CD4-positive, alpha-beta T cell treated with Interleukin-4 for 1 hour (primary cell): ENCODE measurements at places on chromosomes 16 and 17.

DNA sequence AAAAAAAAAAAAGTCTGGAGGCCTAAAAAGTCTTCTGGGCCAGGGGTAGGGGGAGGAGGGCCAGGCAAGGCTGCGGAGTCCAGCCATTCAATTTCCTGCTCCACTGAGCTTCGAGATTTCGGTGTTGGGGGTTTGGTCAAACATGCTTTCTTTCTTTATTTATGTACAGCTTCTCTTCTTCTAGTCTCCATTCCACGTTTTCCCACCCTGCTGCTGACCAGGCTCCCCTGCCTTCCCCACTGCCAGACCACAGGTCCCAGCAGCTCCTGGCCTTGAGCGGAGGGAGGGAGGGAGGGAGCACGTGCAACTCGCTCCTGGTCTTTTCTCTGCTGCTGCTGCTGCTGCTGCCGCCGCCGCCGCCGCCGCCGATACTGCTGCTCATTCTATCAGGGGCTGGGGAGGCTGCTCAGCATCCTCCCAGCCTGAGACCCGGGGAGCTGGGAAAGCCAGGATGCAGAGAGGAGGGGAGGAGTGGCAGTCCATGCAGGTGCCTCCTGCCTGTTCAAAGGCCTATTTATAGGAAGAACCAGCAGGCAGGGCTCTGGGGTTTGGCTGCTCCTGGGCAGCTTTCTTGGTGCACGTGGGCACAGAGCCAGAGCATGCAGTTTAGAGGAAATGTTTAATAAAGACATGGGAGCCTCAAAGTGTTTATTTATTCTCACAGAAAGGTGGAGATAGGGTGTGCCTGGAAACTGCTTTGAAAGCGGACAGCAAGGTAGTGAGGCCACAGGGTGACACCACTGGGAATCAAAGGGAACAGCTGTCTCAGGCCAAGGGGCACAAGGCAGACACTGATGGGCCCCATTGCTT, 23.4 kb upstream of the ZFHX3 start:
- no peak for DNase-seq

DNA sequence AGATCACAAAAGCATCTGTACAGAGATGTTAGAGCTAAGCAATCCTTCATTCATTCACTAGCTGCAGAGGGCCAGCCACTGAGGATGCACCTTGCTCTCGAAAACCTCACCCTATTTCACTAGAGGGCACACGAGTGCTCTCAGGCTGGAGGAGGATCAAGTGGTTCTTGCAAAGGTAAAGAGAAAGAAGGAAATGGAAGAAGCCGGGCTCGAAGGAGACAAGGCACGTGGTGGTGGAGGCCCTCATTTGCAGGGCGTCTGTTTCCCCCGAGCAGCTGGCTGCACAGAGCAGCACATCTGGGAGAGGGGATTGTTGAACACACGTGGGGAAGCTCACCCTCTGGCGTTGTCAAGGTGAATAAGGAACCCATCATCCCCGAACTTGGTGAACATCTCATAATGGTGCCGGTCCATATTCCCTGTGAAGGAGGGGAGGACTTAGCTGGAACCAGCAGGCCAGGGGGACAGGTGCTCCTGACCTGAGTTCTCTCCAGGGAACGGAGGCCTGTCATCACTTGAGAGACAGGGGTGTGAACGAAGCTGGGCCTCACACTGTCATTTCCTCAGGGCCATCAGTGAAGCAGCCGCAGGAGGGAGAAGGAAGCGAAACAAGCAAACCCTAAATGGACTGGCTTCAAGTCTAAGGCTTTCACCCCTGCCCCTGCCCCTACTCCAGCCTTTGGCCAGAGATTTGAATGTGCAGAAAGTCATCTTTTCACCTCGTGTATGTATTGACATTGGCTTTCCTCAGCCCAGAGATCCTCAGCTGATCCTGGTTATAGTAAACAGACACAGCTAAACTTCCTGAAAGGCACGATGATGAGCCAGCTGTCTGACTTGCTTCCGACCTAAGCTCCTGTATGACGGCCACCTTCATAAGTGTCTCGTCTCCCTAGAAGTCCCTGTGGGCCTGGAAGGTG, 27.6 kb downstream of the PRKAR1A start:
- peak; percentile 14 for DNase-seq

DNA sequence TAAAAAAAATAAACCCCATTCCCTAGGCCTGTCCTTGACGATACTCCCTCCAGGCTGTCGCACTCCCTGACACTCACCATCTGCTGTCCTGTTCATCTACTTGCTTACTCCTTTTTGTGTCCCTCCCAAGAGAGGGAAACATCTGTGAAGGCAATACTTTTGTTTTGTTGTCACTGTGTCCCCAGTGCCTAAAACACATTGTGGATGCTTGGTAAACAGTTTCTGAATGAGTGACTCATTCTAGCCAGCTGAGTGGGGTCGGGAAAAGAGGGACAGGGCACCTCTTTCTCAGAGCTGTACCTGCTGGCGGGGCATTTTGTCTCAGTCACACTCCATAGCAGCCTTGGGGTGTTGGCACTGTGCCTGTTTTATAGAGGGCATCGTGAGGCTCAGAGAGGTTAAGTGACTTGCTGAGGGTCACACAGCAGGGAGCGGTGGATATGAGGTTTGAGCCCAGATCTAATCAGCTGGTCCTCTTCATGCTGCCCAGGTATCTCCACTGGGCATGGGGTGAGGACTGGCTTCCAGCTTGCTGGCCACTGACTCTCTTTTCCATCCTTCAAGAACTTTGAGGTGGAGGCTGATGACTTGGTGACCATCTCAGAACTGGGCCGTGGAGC, 15.6 kb downstream of the MAP2K3 start:
- DNase-seq = no peak

DNA sequence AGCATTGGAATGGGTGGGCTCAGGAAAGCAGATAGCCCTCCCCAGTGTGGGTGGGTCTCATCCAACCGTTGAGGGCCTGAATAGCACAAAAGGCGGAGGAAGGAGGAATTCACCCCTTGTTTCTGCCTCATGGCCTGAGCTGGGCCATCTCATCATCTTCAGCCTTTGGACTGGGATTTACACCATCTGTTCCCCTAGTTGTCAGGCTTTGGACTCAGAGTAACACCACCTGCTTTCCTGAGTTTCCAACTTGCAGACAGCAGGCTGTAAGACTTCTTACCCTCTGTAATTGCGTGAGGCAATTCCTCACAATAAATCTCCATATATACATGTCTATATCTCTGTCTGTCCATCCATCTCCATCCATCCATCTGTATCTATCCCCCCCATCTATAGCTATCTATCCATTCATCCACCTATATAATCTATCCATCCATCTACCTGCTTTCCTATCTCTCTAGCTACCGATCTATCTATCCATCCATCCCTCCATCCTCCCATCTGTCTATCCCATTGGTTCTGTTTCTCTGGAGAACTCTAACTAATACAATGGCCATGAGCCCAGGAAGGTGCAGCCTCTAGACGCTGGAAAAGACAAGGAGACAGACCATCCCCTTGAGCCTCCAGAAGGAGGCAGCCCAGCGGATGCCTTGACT, 21.3 kb downstream of the DNAH17 start:
- no peak for DNase-seq

DNA sequence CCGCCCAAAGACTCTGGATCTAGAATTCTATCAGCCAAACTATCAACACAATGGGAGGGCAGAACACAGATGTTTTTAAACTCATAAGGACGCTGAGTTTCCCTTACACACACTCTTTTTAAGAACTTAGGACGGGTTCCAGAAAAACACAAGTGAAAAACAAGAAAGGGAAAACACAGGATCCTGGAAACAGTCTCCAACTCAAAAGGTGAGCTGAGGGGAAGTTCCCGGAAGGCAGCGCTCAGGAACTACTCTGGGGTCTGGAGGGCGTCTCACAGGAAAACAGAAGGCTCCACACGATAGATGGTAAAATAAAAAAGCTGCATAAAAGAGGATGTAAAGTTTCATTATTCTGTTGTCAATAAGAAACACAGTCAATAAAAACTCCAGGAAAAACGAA, 80.2 kb upstream of the DOC2B start:
- DNase-seq = no peak

DNA sequence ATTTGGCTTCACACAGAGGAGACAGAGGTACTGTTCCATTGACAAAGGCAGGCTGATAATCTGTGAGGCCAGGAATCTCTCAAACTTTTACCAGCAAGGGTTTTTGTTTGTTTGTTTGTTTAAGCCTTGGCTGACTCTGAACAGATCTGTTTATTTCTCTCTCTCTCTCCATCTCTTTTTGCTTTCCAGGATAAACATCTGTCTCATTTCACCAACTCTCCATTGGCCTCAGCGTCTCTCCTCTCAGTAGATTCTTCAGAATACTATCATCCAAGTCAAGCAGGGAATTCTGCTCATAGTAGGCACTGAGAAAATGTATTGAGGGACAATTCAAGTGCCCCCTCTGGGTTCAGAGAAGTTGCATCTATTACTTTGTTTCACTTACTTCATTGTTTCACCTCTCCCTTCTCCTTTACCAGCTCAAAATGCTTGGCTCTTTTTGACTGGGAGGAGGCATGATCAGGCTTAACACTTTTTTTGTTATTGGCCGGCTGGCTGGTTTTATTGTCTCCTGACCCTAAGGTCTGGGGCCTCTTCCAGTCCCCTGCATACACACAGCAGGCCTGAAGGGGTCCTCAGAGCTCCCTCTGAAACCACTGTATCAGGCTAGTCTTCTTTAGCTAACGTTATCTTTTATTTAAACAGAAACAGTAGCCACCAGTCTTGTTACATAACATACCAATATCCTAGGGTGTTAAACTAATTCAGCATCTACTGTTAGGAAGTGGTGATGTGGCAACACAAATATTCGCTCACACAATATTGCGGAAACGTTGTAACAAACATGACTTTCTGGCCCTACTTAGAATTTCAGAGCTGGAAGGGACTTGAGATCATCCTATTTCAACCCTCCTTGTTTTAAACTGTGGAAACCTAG, 2.0 kb upstream of the YPEL2 start:
- peak; percentile 76 for DNase-seq

- no peak for DNase-seq
Measured at GRCh38 chr16:49269201-49269600, 12.4 kb downstream of the CBLN1 start.

DNA sequence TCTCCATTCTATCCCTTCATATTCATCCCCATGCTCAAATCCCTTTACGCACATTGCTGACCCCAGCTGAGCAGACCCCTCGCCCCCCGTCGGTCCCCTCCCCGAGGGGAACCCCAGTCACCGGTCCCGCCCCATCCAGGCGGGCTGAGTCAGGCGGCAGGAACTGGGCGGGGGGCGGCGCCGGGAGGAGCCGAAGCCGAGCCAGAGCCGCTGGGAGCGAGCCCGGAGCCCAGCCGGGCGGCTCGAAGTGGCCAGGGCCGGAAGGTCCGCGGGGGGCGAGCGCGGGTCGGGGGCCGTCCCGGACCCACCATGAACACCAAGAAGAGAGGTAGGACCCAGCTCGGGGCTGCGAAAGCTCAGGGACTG, 8.6 kb downstream of the RIPOR1 start:
- peak; percentile 53 for DNase-seq

DNA sequence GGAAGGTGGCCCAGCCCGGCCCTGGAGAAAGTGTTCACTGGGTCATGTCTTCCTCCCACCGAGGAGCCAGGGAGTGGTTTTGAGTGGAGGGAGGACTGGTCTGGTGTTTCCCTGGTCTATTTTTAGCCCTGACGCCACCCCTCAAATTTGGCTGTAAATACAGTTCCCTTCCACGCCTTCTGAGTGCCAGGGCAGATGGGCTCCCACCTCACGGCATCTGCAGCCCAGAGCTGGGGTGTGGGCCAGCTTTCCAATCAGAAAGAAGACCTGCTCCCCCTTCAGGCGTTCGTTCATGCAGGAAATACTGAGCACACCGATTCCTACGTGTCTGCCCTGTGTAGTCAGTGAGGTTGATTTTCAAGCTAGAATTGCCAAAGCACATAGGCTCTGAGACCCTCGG, 53.7 kb downstream of the SNX20 start:
- peak; percentile 61 for DNase-seq

DNA sequence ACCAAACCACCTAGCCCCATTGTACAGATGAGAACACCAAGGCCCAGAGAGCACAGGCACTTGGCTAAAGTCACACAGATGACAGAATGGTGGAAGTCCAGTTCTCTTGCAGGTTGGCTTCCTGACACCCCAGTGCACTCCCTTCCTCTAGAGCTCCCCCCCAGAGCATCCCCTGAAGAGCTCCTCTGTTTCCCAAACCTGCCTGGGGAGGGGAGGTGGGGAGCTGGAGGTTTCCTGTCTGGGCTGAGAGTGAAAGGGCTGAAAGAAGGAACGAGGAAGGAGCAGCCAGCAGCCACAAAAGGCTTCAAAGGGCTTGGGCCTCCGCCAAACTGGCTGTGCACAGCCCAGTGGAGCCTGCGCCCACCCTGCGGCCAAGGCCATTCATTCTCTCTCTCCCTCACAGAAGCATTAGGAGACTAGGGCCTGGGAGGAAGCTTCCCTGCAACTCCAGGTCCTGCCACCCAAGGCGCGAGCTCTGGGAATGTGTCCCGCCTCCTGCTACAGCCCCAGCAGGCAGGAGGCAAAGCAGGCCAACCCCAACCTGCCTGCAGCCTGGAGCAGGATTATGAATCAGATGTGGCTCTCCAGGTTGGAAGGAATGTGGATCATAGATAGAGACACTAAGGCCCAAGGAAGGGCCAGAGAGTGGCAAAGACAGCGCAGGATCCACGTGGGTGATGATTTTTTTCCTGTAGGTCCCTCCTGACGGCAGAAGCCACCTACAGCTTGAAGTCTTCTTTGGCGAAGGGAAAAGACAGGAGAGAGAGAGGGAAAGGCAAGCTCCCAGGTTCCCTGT, 913 bp downstream of the SLC13A5 start:
- no peak for DNase-seq

GRCh38 chr17:28746611-28747050, 2.8 kb downstream of the TRAF4 start:
- DNase-seq = no peak

GRCh38 chr17:81379523-81379942, 15.7 kb upstream of the BAHCC1 start:
- DNase-seq = no peak

GRCh38 chr17:48102798-48103715, 1.8 kb upstream of the CBX1 start:
- peak; percentile 60 for DNase-seq

- DNase-seq = no peak
Measured at GRCh38 chr17:66620528-66620927, 214.4 kb upstream of the CACNG5 start.

GRCh38 chr17:39820987-39821386, 43.1 kb downstream of the IKZF3 start:
- no peak for DNase-seq

- DNase-seq = peak; percentile 48
Measured at GRCh38 chr16:57601801-57602478, 26.5 kb upstream of the ADGRG1 start.

DNA sequence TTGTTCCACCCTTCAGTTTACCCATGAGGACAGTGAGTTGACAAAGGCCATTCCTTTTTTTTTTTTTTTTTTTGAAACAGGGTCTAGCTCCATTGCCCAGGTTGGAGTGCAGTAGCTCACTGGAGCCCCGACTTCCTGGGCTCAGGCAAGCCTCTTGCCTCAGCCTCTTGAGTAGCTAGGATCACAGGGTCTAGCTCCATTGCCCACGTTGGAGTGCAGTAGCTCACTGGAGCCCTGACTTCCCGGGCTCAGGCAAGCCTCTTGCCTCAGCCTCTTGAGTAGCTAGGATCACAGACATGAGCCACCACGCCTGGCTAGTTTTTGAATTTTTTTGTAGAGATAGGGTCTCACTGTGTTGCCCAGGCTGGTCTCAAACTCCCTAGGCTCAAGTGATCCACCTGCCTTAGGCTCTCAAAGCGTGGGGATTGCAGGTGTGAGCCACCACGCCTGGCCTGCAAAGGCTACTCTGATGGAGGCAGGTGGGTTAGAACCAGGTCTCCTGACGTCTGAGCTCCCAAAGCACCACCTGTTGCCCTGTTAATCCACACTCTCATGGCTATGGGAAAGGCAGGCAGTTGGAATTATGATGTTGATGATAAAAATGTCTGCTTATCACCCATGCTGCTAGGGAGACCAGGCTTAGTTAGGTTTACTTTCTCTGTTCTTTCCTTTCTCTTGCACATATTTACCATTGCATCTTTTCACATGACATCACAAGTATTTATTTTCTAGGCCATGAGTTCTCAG, 65.2 kb downstream of the KSR1 start:
- no peak for DNase-seq
